Camera-type eye (tissue), 1 donor: ENCODE measurements at places on chromosomes 4 and X. TPM values are rescaled to one million over a fixed set of nuclear protein-coding genes. Genes with fewer than 3 reads are reported as not detected.

MAGEC1 gene
- total RNA-seq, result not detected

GPRASP1 gene
- total RNA-seq, result 33.8 TPM

CCNB3 gene
- 10.1 TPM for total RNA-seq

ATP2B3 gene
- total RNA-seq, result 3.7 TPM

SMIM10 gene
- 3.6 TPM for total RNA-seq

RNF128 gene
- total RNA-seq, result 0.38 TPM

NALF2 gene
- 1.5 TPM for total RNA-seq

UNC5C gene
- 17.3 TPM for total RNA-seq

DGKQ gene
- total RNA-seq, result 8.8 TPM

BEX3 gene
- 190 TPM for total RNA-seq

CTAG2 gene
- not detected for total RNA-seq

FAAH2 gene
- 3.1 TPM for total RNA-seq

TSPAN6 gene
- 55.5 TPM for total RNA-seq

LRCH2 gene
- 23.3 TPM for total RNA-seq

TMEM255A gene
- total RNA-seq, result 3.4 TPM

CFAP99 gene
- total RNA-seq, result not detected

CPLX1 gene
- 9.2 TPM for total RNA-seq

TMPRSS11B gene
- total RNA-seq, result 0.44 TPM

FAM47A gene
- total RNA-seq, result not detected

FGFR3 gene
- total RNA-seq, result 30.0 TPM

ERAS gene
- not detected for total RNA-seq

WDR17 gene
- total RNA-seq, result 37.8 TPM

THAP9 gene
- 31.2 TPM for total RNA-seq

MAGEC3 gene
- not detected for total RNA-seq

TRIM61 gene
- total RNA-seq, result 2.7 TPM

RXFP1 gene
- 0.71 TPM for total RNA-seq

HMX1 gene
- 63.0 TPM for total RNA-seq

ANAPC10 gene
- total RNA-seq, result 52.7 TPM

OTC gene
- not detected for total RNA-seq

GPR82 gene
- total RNA-seq, result not detected

BMPR1B gene
- 13.0 TPM for total RNA-seq

ZNF157 gene
- total RNA-seq, result 2.6 TPM

FGFRL1 gene
- 31.2 TPM for total RNA-seq

SPATA18 gene
- total RNA-seq, result 6.3 TPM

ERCC6L gene
- 2.7 TPM for total RNA-seq
